Cardiac fibroblast (primary cell): ENCODE measurements at places on chromosomes 5 and 9.

DNA sequence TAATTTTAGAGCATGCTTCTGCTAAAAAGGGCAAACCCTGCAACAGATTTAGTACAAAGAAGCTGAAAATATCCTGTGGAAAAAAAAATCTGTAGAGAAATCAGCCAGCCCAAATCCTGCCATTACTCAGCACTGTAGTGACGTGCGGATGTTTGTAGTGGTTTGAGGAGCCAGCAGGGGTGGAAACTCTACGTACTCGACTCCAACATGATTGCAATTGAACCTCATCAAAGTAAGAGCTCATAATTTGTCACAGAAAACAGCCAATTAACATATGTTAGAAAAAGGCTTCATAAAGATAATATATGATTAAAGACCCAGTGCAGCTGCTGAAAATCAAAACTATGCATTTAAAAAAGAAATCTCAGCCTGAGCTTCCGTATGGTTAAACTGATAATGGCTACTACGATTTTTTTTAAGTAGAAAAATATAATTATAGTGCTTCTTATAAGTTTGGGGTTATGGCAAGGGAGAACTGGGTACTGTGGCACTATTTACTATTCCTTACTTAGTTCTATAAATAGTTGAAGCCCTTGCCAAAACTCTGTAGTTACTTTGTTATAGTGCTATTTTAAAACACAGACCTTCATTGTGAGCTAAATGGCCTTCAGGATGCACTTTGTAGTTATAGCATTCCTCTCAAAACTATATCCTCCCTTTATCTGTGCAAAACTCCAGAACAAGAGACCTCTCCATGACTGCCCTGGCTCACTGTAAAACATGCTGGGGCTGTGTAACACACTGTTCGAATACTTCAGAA is 49.4 kb downstream of the MEF2C start:
- peak; percentile 87 for DNase-seq

- no peak for DNase-seq
Observed at GRCh38 chr5:115842952-115843351, 1.2 kb downstream of the AP3S1 start.

DNA sequence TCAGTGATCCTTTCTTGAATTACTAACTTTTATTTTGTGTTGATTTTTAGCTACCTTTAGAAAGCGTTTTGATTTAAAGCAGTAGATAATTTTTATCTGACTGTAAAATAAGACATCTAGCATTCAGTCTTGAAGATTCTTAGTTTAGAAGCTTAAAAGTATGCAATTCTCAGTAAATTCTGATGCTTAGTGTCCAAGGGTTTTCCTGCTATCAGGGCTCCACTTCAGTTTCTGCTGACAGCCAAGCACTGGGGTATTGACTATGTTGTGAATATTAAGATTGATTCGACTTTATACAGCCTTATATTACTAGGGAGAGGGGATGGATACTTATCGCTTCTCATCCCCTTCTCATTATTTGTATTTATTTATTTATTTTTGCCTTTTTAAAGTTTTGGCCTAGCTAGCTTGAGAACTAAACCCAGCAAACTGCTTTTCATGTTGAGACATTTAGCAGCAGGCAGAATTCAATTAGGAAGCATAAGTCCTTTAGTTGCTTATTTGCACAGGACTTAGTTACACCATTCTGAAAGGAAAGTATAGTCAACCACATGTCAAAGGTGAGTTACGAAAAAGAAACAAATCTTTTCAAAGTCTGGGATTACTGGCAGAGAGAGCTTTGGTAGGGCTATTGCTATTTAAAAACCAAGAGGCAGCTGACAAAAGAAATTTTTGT is 2.9 kb downstream of the PBX3 start:
- DNase-seq: peak; percentile 18

DNA sequence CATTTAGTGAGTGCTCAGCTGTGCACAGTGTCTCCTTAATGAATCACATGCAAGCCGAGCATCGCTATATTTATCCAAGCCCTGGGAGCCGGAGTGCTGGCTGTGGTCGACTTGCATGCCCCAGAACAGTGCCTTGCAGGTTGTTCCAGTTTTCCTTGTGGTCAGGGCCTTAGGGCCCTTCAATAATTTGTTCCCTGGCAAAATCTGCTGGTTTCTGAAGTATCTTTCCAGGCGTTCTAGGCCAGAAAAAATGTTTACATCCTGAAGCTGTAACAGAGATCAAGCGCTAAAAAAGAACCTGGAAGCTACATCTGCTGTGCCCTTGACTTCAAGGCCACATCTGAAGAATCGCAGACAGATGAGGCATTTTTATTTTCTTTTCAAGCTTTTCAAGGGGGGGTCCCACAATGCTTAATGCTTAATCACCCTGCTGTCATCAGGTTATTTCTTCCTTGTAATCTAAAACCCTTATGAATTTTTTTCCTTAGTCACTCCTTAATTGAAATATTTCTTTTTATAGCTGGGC is 105.8 kb downstream of the DOCK2 start:
- DNase-seq: peak; percentile 78

GRCh38 chr9:86202338-86202882 is 57.0 kb downstream of the C9orf153 start:
- DNase-seq: peak; percentile 74

- DNase-seq: no peak
Observed at GRCh38 chr5:176152191-176152929, 85.9 kb upstream of the SIMC1 start.

DNA sequence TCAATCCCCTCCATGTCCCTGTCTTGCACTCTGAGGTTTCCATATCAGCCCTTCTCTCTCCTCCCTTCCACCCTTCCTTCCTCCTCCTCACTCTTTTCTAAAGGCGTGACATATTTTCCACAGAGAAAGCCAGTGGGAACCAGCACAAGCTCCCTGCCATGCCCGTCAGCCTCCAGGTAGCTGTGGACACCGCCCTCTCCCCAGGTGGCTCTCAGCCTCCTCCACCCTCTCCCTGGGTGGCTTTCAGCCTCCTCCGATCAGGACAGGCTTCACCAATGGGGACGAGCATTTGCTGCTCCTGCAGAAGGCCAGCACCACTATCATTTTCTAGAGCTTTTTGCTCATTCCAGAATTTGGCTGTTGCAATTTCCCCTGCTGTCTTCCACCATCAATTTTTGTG is 236.6 kb downstream of the GADD45G start:
- DNase-seq: no peak

GRCh38 chr5:1723957-1724821 is 75.4 kb downstream of the MRPL36 start:
- DNase-seq: no peak

DNA sequence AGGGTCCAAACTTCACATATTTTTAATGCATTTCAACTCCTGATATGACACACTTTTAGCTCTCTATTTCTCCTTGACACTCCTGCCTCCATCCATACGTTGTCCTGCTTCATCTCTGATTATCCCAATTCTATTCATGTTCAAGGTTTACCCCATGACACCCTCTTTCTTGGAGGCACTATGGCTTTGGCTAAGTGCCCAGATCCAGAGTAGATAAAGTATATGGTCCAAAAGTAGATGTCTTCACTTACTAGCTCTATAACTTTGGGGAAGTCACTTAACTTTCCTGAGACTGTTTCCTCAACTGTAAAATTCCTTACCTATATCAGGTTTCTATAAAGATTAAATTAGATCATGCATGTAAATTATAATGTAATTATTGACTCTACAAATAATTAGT is 36.1 kb downstream of the SLC22A5 start:
- no peak for DNase-seq

DNA sequence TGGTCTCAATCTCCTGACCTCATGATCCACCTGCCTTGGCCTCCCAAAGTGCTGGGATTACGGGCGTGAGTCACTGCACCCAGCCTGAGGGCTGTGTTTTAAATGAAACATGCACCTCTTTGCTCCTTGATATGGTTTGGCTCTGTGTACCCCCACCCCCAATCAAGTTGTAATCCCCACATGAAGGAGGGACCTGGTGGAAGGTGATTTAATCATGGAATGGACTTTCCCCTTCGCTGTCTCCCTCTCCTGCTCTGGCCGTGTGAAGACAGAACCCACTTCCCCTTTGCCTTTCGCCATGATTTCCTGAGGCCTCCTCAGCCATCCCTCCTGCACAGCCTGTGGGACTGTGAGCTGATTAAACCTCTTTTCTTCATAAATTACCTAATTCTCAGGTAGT is 12.5 kb upstream of the NOTCH1 start:
- DNase-seq: no peak
